NCI-H1105 (cell line): ENCODE measurements at places on chromosomes 2 and 18.

DNA sequence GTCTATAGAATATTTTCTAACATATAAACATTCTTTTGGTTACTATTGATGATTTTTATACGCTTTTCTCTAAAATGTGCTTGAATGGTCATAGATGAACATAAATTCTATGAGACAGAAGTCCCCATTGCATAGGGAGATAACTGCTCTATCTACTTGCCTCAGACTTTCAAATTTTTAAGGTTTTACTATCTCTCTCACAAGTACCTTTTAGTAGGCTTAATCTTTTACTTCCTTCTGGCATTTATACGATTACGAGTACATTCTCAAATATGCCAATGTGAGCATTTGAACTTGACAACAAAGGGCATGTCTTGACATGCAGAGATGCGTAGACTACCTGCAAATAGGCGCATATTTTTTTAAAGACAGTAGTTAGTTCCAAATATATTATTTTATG is 935.9 kb upstream of the LRATD1 start:
- DNase-seq, result no peak

GRCh38 chr2:86123328-86123925 is 17.4 kb downstream of the PTCD3 start:
- DNase-seq, result no peak

DNA sequence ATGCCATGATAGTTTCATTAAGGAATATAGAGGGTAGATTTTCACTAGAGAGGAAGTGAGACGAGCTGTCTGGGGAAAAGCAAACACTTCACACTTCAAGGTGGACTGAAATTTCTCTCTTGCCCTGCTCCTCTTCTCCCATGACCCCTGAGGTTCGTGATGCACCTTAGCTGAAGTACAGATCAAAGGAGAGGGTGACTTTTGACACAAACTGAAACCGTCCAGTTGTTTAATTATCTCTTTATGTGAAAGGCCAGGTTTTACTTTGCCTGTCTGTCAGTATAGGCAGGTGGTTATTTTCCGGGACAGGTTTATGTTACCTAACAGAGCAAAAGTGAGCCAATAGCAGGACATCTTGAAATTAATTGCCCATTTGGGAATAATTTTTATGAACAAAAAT is 41.0 kb upstream of the FOXI3 start:
- no peak for DNase-seq

GRCh38 chr2:106614511-106615291 is 127.5 kb downstream of the CD8B2 start:
- no peak for DNase-seq

- DNase-seq, result no peak
These were observed 148.1 kb upstream of the HS6ST1 start for GRCh38 chr2:128466776-128467175.

DNA sequence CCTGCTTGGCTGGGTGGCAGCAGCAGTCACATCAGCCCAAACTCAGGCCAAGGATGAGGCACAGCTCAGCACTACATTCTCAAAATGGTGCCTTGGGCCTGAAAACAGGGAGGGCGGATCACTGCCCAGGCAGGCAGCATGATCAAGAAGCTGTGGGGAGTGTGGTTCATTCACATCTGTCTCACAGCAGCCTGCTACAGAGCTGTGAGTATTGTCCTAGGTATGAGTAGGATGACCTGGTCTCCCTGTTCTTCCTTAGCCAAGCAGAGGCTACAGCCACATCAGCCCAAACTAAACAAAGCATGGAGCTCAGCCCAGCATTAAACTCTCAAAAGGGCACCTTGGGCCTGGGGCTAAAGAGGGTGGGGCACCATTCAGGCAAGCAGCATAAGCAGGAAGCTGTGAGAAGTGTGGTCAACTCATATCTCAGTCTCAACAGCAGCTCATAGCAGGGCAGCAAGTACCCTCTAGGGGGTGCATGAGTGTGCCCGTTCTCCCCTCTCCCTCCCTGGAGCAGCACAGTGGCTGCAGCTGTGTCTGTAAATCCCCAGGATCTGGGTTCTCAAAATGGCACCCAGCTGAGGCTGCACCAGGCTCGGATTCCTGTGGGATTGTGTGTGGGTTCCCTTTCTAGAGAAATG is 139.6 kb downstream of the TRABD2A start:
- DNase-seq, result no peak
